ENCODE measurements at places on chromosomes 7 and 10.

DNA sequence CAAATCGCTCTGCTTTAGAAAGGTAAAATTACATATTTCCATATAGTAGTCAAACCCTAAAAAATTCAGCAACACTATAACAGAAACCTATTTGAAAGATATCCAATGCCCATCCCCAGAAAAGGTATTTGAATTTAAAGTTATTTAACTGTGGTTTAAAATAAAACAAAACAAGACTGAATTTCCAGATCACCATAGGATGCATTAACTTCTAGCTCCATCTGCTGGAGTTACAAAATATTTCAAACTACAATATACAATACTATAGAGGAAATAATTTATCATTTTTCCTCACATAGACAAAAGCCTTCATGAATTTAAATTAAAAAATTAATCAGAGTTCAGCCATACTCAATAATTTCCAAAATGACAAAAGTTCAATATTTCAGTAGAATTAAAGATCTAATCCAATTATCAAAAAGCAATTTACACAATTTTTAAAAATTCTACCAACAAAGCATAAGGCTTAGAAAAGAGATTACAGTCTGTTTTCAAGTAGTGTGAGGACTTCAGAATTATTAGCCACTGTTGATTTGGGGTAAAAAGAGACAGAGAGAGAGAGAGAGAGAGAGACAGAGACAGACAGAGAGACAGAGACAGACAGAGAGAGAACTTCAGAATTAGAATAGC lies 75.9 kb downstream of the LMBR1 start:
- no peak for DNase-seq

DNA sequence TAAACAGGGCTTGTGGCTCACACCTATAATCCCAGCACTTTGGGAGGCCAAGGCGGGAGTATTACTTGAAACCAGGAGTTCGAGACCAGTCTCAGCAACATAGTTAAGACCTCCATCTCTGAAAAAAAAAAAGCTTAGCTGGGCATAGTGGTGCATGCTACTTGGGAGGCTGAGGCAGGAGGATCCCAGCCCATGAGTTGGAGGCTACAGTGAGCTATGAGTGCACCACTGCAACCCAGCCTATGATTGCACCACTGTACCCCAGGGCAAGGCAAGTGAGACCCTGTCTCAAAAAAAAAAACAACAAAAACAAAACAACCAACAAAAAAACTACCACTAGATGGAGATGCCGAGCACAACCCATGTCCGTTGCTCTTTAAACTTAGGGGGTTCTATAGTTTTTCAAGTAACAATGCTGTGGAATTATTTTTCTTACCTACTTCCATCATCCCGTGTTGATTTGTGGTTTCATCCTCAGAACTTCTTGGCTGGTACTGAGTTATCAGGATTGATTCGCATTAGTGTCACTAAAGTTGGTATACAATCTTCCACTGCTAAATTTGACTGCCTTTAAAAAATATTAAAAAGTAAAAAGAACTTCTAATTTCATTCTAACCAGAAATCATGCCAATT lies 12.2 kb upstream of the REPIN1 start:
- peak; percentile 79 for DNase-seq

- no peak for DNase-seq
Observed at GRCh38 chr7:100991631-100992030, 22.3 kb downstream of the MUC12 start.

GRCh38 chr7:142478479-142479220 lies 220.8 kb upstream of the PRSS58 start:
- DNase-seq = peak; percentile 81

- DNase-seq = no peak
Observed at GRCh38 chr10:111298031-111298430, 221.2 kb downstream of the ADRA2A start.

DNA sequence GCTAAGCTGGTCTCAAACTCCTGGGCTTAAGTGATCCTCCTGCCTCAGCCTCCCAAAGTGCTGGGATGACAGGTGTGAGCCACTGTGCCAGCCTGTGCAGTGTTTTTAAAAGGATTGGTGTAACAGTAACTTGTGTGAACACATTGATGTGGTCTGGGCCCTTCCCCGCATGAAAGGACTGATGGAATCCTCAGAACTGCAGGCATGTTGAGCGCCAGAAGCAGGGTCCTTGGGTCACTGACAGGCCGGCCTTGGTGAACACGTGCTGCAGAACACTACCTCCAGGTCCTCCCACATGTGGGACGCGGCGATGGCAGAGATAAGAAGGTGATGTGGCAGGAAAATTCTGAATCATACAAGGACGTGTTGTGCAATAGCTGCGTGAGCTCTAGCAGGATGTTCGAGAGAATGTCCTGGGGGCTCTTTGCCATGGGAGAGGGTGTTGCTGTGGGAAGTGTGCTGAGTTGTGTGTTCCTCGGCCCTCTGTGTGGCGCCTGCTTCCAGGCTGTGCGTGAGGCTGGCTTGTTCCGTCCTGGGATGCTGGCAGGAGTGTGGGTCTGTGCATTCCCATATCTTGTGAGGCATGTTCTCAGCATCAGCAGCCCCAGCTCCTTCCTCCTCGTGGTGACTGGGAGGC lies 68.2 kb downstream of the DNAJB6 start:
- DNase-seq = peak; percentile 65

DNA sequence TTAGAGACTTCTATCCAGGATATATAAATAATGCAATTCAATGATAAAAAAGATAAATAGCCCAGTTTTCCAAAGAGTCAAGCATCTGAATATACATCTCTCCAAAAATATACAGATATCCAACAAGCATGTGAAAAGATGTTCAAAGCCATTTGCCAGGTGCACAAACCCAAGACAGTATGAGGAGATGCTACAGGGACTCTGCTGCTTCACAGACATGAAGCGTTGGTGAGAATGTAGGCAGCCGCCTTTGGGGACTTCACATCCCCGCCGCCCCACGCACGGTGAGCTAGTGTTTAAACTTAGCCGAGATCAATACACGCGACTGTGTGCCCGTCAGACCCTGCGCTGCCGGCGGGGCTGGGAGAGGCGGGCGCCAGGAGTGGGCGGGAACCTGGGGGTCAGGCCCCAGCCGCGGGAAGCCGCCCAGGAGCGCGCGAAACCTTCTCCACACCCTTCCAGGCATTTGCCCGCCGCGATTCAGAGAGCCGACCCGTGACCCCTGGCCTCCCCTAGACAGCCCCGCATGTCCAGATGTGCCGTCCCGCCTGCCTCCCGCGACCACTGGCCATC lies 927 bp upstream of the ALOX5 start:
- peak; percentile 81 for DNase-seq

- no peak for DNase-seq
Observed at GRCh38 chr7:128785738-128786137, 6.0 kb upstream of the CCDC136 start.

DNA sequence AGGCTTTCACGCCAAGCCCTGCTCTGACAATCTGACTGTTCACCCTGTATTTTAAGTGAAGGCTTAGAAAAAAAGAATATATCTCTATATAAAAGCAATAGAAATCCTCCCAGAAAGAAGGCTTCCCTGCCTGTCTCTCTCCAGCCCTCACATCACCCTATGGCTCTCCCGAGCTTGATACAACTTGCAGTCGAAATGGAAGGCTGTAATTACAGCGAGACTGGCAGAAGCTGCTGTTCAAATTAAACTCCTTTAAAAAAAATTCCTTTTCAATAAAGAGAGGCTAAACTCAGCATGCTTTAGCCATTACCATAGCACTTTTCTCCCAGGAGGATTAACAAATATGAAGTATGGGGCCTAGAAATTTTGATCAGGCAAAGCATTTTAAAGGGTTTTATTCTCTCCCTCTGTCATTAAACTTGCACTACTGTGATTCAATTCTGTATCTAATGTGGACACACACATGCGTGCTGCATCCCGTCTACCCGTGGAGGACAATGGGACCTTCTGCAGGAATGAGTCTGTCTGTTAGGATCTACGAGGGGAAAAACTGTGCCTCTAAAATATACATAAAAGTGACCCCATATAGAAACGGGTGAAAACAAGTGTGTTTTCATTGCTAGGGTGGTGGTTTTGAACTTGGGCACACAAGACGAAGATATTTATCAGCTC lies 223.8 kb downstream of the USP6NL start:
- DNase-seq = no peak

GRCh38 chr10:70827086-70827757 lies 11.5 kb downstream of the SGPL1 start:
- DNase-seq = no peak

DNA sequence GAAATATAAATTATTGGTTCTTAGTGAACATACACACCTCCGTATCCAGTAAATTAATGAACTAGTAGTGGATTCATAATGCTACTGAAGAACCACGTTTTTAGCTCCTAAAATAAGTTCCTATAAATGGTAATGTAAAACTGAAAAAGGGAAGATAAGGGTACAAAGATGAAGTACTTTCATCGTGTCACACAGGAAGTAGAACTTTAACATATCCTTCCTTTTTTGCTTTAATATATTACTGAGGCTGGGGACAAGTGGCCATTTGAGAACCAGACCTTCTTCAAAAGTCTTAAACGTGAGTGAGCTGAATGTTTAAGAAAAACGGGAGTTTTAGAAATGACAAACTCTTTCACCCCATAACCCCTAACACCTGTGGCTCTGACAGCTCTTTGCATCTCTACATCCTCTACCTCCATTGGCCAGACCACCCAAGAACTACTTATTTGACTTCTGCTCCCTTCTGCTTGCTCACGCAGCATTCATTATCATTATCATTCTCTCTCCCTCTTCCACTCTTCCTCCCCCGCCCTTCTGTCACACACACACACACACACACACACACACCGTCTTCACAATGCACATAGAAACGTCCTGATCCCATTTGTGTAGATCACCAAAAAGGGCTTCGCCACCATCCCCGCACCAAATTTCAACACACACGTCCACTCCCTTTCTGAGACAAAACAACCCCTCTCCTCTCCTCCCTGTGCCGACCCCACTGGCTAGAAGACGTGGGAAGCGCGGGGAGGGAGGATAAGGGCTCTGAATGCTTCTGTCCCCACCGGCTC lies 677 bp downstream of the SKAP2 start:
- no peak for DNase-seq
